Thymus (tissue), 14 donors: ENCODE measurements at places on chromosomes 16 and 17. TPM values are rescaled to one million over a fixed set of nuclear protein-coding genes. Genes with fewer than 3 reads are reported as not detected.

Gene TBC1D3
- total RNA-seq, result not detected

Gene KRT15
- total RNA-seq, result 191 TPM

Gene STAC2
- total RNA-seq, result under 0.01 TPM

Gene KRT9
- 1.7 TPM for total RNA-seq

Gene TBX2
- total RNA-seq, result 2.1 TPM

Gene KCNJ2
- 5.3 TPM for total RNA-seq

Gene TMEM238L
- not detected for total RNA-seq

Gene C17orf67
- total RNA-seq, result 8.0 TPM

Gene CDIPT
- 44.1 TPM for total RNA-seq

Gene KRTAP9-2
- total RNA-seq, result not detected

Gene PRAC1
- total RNA-seq, result not detected

Gene PRRT2
- total RNA-seq, result 0.85 TPM
